ENCODE measurements at places on chromosomes 2 and 18.

- no peak for DNase-seq
Observed at GRCh38 chr2:66578687-66579106, 143.8 kb downstream of the MEIS1 start.

DNA sequence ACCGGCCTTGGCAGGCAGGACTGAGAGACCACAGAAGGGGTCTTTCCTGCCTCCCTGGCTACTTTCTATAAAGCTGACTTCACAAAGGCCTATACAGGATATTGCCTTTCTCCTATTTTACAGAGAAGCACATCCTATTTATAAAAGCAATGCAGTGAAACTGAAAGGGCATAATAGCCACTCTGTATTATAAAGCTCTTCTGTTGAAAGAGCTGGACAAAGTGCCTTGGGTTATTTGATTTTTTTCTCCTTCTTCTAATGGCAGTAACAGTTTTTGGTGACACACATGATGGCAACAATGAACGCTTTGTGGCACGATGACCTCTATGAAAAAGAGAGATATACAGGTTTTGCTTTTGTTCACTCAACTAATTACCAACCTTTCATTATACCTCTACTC is 281.1 kb downstream of the ZNF516 start:
- DNase-seq: no peak

- no peak for DNase-seq
Observed at GRCh38 chr2:200752332-200752731, 59.4 kb upstream of the BZW1 start.

DNA sequence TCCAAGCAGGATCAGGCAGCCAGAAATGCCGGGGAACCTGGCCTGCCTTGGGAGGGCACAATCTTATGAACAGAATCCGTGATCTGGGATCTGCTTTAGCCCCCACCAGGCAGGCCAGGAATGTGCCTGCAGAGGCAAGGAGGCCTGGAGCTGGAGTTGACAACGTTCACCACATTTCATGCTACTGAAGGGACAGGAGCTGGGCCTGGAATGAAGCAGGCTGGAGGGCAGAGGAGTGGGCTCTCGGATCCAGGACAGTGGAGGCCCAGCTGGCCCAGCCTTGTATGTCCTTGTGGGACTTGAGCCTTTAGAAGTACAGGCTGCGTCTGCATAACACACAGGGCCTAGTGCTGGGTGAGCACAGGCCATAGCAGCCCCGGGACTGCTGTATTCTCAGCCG is 91.8 kb downstream of the KLHL29 start:
- DNase-seq: no peak

- DNase-seq: no peak
Observed at GRCh38 chr2:168897449-168897848, 3.6 kb upstream of the G6PC2 start.

- no peak for DNase-seq
Observed at GRCh38 chr2:196410008-196410407, 229.5 kb upstream of the CCDC150 start.

- DNase-seq: no peak
Observed at GRCh38 chr2:68980956-68981355, 6.5 kb downstream of the GKN1 start.

All from cerebellar nuclear complex (tissue), 1 donor.